ENCODE measurements at places on chromosomes 7 and 10.

DNA sequence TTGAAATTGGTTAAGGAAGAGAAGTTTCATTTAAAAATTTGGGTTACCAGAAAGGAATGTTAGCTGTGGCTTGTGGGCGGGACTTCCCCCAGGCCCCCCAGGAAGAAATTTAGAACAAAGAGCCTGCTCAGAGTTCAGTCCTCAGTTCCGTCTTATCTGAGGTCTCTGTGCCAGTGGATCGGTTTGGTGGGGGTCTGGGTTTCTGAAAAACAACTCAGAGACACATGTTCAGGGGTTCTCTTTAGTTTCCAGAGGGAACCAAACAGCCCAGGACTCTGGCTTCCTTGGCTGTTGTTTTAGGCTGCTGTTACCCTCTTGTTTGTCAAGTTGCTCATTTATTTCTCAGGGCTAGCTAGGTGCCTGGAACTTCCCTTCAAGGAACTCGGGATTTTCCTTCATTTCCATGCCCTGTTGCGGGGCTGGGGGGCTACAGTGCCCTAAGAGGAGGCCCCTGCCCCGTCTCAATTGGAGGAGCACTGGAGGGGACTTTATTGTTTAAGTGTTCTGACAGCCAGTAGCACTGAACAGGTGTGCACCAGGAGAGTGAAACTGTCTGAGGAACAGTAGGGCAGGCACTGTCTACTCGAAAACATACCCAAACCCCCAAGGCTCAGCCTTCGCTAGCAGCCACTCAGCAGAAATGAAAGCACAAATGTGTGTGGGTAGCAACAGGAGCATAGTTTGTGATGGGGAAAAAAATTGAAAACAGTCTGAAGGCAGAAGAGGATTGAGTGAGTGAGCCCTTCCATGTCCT is 59.9 kb downstream of the ALOX5 start:
- no peak for DNase-seq

DNA sequence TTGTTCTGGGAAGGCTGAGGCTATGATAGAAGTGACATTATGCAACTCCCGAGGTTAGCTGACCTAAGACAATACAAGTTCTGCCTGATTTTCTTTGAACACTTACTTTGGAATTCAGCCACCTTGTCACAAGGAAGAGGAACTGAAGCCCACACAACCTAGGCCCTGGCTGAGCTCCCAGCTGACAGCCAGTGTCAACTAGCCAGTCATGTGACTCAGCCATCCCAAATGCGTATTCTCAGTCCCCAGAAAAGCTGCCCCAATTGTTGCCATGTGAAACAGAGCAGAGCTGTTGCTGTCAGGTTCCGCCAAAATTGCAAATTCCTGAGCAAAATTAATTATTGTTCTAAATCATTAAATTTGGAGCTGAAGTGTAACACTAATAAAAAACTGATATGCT is 1010.0 kb downstream of the XPNPEP1 start:
- no peak for DNase-seq

- no peak for DNase-seq
These were observed 13.1 kb downstream of the TAS2R41 start for GRCh38 chr7:143490717-143491306.

DNA sequence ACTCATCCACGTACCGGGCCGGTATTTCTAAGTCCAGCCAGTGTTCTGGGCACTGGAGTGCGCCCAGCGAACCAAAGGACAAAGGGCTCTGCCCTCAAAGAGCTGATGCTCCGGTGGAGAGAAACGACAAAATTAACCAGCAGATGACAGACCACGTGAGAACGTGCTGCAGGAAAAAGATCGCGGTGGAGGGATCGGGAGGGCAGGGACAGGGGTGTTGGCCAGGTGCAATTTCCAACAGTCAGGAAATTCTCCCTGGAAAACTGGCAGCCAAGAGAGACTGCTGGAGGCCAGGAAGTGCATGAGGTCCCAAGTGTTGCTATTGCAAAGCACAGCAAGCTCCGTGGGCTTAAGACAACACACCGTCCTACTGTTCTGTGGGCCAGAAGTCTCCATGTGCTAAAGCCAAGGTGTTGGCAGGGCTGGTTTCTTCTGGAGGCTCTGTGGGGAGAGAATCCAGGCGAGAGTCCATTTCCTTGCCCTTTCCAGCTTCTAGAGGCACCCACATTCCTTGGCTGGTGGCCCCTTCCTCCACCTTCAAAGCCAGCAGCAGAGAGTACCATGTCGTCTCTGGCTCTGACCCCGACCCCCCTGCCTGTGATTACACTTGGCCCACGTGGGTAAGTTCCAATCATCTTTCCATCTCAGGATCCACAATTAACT is 21.3 kb upstream of the AMZ1 start:
- DNase-seq, result no peak

GRCh38 chr10:120987359-120987758 is 136.2 kb downstream of the WDR11 start:
- no peak for DNase-seq

DNA sequence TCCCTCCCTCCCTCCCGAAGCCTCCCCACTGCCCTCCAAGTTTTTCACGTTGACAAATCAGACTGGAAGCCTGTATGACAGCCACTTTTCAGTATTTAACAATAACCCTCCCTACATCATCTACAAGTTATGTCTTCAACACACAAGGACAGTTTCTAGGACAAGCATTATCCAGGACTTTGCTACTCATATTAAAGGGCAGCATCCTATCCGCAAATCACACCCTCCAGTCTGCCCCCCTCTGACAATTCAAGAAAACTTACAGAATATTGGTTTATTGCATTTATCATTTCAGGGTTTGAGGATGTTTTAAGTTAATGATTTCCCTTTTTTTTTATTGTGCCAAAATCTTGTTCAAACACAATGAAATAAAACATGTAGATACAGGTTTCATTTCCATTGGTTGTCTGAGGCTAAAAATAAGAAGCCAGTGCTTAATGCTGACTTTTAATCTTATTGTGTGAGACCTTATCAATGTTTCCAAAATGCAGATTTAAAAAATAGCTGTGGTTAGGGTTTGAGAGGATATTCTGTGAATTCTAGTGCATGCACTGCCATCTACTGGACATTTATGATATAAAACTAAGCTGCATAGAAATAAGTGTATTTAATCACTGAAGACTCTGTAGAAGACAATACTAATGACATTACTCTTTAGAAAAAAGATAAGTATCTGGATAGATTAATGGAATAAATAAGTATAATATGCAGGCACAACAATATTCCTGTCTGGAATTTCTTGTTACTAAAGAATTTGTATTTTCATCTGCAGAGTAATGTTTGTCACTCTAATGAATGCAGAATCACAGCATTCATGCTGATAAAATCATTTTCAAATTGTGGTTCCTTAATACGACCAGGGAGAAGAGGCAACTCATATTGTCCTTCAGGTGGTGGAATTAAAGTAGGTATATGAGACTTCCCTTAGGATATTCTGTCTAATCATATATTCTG is 64.1 kb downstream of the CAV1 start:
- no peak for DNase-seq

DNA sequence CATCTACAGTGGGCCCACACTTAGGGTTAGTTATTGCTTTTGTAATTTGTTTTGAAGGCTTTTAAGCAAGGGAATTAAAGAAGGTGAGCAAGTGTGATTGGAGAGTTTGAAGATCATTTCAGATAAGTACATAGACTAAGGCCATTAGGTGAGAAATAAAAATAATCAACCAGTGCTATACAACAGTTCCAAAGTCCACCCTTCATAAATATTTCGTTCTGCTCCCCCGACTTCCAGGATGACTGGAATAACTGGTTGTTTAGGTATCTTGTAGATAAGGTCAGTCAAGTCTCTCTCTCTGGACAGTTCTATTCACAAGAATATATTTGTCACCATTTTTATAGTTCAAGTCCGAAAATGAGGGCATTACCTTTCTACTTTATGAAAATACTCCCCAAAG is 98.0 kb upstream of the MBL2 start:
- DNase-seq, result no peak

GRCh38 chr7:66206119-66206933 is 1.2 kb downstream of the TPST1 start:
- no peak for DNase-seq

DNA sequence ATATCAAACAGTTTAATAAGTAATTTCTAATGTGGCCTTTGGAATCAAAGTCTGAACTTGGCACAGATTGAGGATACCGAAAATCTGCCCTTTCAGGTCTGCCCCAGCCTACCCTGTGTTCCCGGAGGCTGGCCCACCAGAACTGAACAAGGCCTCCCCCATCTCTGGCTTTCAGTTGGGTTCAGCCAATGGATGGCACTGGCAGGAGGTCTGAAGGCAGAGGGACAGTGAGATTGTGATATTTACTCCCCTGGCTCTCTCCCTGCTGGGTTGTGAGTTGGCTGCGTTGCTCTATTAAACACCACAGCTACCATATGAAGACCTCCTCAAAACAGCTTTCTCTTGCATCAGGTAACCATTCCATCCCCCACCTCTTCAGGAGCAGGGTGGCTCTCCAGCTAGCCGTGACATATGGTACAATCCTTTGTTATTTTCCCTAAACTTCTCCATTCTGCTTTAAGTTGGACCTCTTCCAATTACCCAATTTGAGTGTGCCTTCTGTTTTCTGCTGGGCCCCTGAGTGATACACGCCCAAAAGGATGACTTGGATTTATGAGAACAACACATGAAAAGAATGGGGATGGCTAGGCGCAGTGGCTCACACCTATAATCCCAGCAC is 28.1 kb downstream of the DNMBP start:
- DNase-seq, result no peak

- DNase-seq, result no peak
These were observed 36.6 kb downstream of the ABCB5 start for GRCh38 chr7:20651960-20652544.

GRCh38 chr10:110093722-110094121 is 85.9 kb downstream of the ADD3 start:
- DNase-seq, result no peak

GRCh38 chr7:140661124-140661523 is 11.6 kb upstream of the ADCK2 start:
- no peak for DNase-seq

- DNase-seq, result no peak
These were observed 5.2 kb upstream of the NUPR2 start for GRCh38 chr7:56121440-56121839.

GRCh38 chr10:71635251-71635866 is 84.2 kb downstream of the C10orf105 start:
- no peak for DNase-seq

DNA sequence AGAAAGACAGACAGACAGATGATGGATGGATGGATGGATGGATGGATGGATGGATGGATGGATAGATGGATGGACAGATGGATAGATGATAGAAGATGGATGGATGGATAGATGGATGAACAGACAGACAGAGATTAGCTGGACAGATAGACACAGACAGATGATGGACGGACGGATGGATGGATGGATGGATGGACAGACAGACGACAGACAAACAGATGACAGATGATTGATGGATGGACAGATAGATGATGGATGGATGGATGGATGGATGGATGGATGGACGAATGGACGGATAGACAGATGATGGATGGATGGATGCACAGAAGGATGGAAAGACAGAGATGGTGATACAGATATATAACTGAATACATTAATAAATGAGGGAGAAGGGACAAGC is 190.9 kb upstream of the CALN1 start:
- DNase-seq, result no peak

GRCh38 chr7:36217961-36218284 is 64.9 kb downstream of the EEPD1 start:
- no peak for DNase-seq

All from stimulated activated CD8-positive, alpha-beta memory T cell treated with anti-CD3 and anti-CD28 coated beads, Interleukin-4, amount 100 ng/mL, for 24 hours (primary cell).